ENCODE measurements at places on chromosomes 3 and 15.

- DNase-seq: no peak
These were observed 66.2 kb downstream of the FRMD4B start for GRCh38 chr3:69319652-69320051.

GRCh38 chr3:107323723-107324122, 53.5 kb upstream of the CCDC54 start:
- no peak for DNase-seq

DNA sequence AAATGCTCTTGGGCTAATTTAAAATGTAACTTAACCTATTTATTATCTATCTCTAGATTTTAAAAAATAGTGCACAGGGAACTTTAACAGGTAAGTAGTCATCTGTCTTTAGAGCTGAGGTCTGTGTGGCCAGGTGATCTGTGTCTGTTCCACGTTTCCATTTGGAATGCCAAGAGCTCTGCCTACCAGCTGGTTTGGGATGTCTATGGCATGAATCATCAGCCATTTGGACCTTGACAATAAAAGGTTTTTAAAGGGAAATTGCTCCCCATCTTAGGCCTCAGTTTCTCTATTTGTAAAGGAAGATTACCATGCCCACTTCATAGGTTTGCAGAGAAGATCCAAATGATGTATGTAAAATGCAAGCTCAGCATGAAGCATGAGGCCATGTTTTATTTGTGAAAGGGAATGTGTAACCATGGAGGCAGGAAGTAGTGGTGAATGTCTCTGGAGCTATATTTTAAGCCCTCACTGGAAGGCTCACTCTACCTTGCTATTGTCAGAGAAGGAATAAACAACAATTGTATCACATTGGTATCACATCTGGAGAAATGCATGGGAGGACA, 548.1 kb upstream of the LMCD1 start:
- DNase-seq: no peak

DNA sequence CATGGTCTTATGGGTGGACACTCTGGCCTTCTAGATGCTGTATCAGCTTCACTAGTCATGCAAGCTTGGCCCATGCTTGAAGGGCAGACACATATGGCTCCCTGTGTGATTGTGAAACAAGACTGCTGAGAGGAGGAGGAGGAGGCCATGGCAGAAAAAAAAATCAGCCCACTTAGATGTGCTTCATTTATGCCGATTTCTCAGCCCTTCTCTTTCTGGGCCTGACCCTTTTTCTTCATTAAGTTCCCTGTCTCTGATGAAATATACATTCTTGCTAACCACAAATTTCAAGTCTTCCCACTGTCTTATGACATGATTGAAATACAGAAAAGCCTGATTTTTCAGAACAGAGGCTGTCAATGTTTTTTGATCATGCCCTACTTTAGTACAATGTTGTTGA, 213.0 kb upstream of the FEZF2 start:
- no peak for DNase-seq

GRCh38 chr3:126546549-126547239, 12.0 kb downstream of the C3orf22 start:
- DNase-seq: no peak

GRCh38 chr3:25292036-25292435, 136.0 kb upstream of the RARB start:
- no peak for DNase-seq

GRCh38 chr3:150351398-150351797, 56.7 kb upstream of the TSC22D2 start:
- no peak for DNase-seq

- no peak for DNase-seq
These were observed 2.2 kb upstream of the LTF start for GRCh38 chr3:46466871-46467403.

DNA sequence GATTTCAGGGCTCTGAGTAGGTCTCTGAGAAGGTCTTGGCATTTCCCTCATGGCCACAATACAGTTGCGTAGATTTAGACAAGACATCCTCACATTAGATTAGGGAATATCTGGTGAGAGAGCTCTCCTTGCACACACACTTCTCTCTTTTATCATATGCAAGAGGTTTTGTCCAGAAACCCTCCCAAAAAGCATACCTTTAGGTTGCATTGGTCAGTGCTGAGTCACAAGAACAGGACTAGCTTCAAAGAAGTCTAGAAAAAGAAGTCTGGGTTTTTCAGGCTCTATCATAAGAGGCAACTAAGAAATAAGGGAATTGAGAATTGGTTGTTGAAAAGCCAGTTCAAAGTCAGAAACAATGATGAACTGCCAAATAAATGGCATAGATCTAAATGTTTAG, 40.1 kb upstream of the MITF start:
- no peak for DNase-seq

DNA sequence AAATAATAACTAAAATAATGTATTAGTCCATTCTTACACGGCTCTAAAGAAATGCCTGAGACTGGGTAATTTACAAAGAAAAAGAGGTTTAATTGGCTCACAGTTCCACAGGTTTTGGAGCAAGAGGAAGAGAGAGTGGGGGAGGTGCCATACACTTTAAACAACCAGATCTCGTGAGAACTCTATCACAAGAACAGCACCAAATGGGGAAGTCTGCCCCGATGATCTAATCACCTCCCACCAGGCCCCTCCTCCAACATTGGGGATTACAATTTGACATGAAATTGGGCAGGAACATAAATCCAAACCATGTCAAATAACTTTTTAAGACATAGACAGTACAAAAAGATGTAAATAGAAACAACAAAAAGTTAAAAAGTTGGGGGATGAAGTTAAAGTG, 63.2 kb downstream of the ILDR1 start:
- no peak for DNase-seq

- peak; percentile 67 for DNase-seq
These were observed 1.2 kb upstream of the LRRC34 start for GRCh38 chr3:169813757-169814517.

GRCh38 chr3:152094406-152094805, 174.3 kb upstream of the MBNL1 start:
- DNase-seq: no peak

GRCh38 chr3:112498914-112499711, at the start of gene BTLA:
Gene BTLA (minus strand): TSS chr3:112499472. CDS start chr3:112499358, 114 bp downstream.
- DNase-seq: no peak

DNA sequence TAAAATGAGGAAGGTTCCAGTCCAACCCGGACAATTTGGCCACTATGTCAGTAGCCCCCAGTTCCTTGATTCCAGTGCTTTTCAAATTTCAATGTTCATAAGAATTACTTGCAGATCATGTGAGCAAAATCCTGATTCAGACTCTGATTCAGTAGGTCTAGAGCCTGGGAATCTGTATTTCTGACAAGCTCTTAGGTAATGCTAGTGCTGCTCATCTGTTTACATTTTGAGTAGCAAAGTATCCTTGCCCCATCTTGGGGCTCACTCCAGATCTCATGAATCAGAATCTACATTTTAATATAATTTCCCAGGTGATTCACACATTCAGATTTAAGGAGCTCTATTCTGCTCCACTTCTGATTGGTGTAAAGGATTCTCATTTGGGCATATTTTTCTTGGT, 142.0 kb downstream of the NAALADL2 start:
- no peak for DNase-seq

- no peak for DNase-seq
These were observed 108.4 kb downstream of the SERPINI1 start for GRCh38 chr3:167843886-167844285.

DNA sequence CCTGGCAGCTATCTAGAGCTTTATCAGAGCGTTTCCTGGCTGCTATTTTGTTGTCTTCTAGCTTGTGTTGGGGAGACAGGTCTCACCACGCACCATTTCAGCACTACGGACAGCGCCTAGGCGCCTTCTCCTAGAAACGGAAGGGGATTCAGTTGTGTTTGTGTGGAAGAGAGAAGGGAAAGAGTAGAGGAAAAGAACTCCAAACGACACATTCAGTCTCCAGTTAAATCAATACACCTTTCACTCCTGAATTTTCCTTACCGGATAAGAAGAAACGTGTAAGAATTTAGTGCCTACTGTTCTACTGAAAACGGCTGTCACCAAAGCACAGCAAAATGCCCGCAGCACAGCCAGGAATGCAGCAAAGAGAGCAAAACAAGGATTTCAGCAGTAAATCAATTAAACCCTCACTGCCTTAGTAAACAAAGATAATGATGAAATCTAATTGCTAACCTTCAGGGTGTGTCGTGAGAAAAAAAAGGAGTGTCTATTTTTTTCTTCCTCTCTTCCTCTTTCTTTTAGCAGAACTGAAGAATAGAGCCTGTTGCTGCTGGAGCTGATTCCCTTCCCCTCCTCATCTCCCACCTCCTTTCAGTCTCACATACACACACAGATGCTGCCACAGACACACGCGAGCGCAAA, 412 bp upstream of the CTXN2 start:
- peak; percentile 10 for DNase-seq

- no peak for DNase-seq
These were observed 373.5 kb downstream of the SHQ1 start for GRCh38 chr3:72474775-72475174.

DNA sequence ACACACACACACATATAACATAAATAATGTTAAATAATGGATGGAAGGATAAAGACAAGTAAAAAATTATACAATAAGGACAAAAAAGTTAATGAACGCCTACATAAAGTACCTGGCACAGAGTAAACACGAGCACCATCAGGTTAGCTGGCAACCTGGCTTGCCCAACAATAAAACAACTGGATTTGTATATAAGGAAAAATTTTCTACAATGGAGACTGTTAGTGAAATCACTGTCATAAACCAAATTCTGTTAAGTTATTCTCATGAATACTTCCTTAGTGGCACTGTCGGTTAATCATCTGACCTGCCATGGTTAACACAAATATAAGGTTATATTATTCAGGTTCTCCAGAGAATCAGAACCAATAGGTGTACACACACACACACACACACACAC, 54.8 kb downstream of the DPH6 start:
- DNase-seq: no peak

- no peak for DNase-seq
These were observed 154.9 kb downstream of the KLHL25 start for GRCh38 chr15:85639752-85640381.

- no peak for DNase-seq
These were observed 113.0 kb downstream of the LIPC start for GRCh38 chr15:58544756-58545155.

DNA sequence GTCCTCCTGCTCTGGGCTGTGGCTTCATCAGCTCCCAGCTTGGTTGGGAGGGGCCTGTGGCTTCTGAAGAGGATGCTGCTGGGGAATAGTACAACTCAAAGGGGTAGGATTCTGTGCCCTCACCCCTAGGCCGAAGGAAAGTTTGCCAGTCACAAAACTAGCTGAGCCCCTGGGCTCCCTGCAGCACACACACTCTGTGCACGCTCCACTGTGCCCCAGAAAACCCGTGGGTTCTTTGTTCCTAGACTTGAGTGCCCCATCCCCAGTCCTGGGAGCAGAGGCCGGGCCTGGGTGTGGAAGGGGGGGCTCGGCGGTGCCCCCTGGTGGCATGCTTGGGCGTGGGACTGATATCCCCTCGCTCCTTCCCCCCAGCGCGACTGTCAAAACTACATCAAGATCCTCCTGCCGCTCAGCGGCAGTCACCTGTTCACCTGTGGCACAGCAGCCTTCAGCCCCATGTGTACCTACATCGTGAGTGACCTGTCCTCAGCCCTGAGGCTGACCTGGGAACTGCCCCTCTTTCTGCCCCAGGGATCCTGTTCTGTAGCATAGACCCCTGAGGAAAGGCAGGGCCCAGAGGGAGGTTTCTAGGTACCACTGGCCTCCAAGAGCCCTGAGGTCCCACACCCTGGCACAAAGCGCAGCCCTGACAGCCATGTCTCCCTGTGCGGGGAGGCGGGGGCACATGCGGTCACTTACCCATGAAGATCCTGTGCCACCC, 14.2 kb downstream of the CIB1 start:
- DNase-seq: peak; percentile 45

GRCh38 chr3:117097351-117097750, 387.8 kb downstream of the TUSC7 start:
- DNase-seq: no peak

- no peak for DNase-seq
These were observed 297.3 kb upstream of the THBS1 start for GRCh38 chr15:39283531-39283930.

GRCh38 chr15:59104602-59104911, 389 bp upstream of the CCNB2 start:
- no peak for DNase-seq

DNA sequence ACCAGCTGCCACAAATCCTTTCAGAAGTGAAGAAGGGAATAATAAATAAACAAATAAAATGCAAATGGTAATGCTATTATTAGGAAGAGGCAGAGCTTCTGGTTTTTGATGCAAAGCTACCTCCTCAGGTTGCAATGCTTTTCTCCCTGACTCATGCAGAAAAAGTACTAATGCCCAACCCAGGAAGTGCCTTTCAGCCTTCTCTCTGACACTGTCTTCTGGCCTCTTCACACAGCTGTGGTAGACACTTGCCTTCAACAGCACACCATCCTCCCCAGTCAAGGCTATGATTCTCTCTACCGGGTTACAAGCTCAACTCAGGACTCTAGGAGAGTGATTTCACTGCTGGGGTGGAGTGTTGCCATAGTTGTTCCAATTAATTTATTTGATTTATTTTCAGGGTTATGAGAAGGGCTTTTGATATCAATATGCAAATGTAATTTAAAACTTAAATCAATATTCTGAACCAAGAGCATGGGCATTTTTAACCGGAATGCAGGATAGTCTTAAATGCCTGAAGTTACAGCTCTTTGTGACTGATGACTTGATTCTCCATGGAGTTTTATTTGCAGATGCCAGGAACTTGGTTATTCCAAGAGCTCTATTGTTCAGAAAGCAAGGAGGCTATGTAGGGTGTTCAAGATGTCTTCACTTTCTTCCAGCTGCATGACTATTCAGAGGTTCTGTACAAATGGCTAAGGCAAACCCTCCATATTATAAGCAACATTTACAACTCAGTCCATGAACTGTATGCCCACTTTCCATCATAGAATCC, 27.1 kb upstream of the GALNT15 start:
- no peak for DNase-seq

DNA sequence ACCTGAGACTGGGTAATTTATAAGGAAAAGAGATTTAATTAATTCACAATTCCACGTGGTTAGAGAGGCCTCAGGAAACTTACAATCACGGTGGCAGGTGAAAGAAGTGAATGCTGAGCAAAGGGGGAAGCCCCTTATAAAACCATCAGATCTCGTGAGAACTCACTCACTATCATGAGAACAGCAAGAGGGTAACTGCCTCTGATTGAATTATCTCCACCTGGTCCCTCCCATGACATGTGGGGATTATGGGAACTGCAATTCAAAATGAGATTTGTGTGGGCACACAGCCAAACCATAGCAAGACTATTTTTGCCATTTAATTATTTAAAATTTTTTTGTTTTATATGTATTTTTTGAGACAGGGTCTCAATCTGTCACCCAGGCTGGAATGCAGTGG, 27.0 kb upstream of the KCTD6 start:
- no peak for DNase-seq

GRCh38 chr15:26772154-26773066, at the start of gene GABRB3:
Gene GABRB3 (minus strand): TSS chr15:26773066.
- no peak for DNase-seq

DNA sequence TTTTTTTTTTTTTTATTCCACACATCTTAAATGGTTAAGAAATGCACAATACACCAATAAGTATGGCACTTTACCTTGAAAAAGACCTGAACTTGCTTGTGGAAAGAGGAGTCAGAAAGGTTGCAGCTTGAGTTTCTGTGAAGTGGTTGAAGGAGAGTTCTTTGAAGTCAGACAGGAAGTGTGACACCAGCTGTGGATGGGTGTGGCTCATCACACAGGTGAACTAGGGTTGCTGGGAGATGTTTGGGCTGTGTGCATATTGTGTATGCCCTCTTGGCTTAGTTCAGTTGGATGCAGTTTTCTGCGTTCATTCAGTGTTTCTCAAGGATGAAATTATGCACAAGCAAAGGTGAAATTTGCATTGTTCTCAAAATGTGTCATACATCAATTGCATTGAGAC, 6.3 kb downstream of the AEN start:
- no peak for DNase-seq
